Lower lobe of right lung (tissue), 2 donors: ENCODE measurements at places on chromosomes 11 and 22.

GRCh38 chr22:23376256-23376655 lies 195.9 kb downstream of the BCR start:
- no peak overlapping the region for H3K27ac ChIP-seq
- DNase-seq: no peak

GRCh38 chr11:61791737-61792309 lies 576 bp downstream of the TMEM258 start:
- peak overlapping the region; percentile 96 for H3K4me3 ChIP-seq
- H3K4me1 ChIP-seq: peaks cover 21% of the 10 kb centered on the region
- peak overlapping the region; percentile 98 for H3K27ac ChIP-seq
- H3K36me3 ChIP-seq: peaks cover 50% of the 10 kb centered on the region

GRCh38 chr22:29563652-29564460 lies 10.3 kb upstream of the THOC5 start:
- no peak overlapping the region for H3K4me3 ChIP-seq
- no peak for DNase-seq
- no peak overlapping the region for H3K27ac ChIP-seq
- H3K4me1 ChIP-seq: no peaks in the 10 kb centered on the region

DNA sequence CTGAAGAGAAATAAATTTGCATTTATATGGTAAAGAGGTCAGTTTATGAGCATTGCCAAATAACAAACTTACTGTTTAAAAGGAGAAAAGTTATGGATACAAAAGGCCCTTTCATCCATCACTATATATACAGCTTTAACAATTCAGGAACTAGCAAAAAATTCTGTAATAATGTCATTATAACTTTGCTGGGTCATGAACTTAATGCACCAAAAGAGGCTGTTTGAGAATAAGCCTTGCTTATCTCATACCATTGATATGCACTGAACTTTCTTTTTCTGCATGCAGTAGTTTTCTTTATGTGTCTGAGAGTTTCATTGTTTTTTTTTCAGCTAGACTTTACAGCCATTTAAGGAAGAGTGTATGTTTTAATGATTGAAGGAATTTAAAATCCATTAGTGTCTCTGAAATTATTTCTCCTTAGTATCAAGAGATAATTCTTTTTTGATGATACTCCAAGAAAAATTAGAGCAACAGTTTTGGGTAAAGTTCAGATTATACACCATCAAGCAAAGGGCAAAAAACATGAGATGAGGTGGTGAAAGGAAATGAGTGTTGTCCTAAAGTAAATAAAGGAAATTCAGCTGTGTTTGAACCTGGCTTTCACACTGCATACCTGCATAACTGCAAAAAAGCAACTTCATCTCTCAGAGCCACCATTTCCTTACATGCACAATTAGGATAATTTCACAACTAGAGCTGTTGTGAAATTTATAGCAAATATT lies 188.2 kb upstream of the ANO3 start:
- H3K36me3 ChIP-seq: no peaks in the 10 kb centered on the region
- H3K27me3 ChIP-seq: no peaks in the 10 kb centered on the region
- no peak overlapping the region for H3K27ac ChIP-seq
- no peaks in the 10 kb centered on the region for H3K4me1 ChIP-seq

GRCh38 chr11:2783536-2784082 lies 83.8 kb upstream of the KCNQ1OT1 start:
- H3K4me1 ChIP-seq: peaks cover 29% of the 10 kb centered on the region
- H3K27ac ChIP-seq: no peak overlapping the region
- H3K4me3 ChIP-seq: no peak overlapping the region
- H3K36me3 ChIP-seq: no peaks in the 10 kb centered on the region
- no peak for DNase-seq
- H3K27me3 ChIP-seq: no peaks in the 10 kb centered on the region

GRCh38 chr11:76157891-76158290 lies 48.4 kb downstream of the WNT11 start:
- no peak for DNase-seq
- no peak overlapping the region for H3K27ac ChIP-seq

- no peak overlapping the region for H3K4me3 ChIP-seq
- DNase-seq: peak; percentile 45
- peaks cover 43% of the 10 kb centered on the region for H3K27me3 ChIP-seq
These were observed 1.7 kb downstream of the KLHDC7B start for GRCh38 chr22:50547263-50547985.
